ENCODE measurements at places on chromosomes 5 and 9.

DNA sequence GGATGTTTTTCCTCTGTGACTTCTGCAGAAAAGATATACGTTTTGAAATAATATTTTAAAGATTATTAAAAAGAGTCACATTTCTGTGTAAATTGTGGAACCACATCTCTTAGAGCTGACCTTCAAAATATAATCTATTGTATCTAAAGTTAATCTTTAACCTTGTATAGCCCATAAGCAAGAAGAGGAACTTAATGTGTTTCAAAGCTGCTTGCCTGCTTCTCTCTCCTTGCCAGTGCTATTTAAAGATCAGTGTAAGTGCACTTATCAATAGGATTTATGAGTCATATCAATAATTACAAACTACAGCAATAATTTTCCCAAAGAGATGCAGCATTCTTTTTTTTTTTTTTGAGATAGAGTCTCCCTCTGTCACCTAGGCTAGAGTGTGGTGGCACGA lies 29.4 kb upstream of the GDA start:
- no peak for DNase-seq

DNA sequence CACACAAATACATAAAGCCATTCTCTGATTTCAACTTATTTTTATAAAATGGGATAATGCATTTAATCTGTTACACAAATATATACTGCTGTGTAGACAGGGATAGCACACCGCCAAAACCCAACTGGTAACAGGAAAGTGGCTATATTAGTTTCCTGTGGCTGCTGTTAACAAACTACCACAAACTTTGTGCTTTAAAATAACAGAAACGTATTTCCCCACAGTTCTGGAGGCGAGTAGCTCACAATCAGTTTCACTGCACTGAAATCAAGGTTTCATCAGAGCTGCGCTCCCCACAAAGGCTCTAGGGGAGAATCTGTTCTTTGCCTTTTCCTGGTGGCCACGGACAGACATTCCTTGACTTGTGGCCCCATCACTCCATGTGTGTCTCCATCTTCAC lies 94.0 kb downstream of the MLLT3 start:
- no peak for DNase-seq

DNA sequence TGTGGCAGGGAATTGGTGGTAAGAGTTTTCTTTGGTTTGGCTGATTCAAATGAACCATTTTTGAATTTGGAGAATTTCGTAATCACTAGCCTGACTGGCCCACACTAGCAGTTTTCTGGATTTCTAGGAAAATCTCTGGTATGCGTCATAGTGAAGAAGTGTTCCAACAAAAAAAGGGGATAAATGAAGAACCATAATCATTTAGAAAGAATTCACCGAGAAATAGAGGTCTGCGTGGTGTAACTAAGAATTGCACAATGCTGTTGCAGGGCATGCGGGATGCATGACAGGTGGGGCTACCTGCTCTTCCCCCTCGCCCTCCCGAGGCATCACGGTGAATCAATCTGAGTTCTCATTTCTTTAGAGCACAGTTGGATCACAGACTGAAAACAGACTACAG lies 232.3 kb upstream of the PAPPA start:
- no peak for DNase-seq

- no peak for DNase-seq
Measured at GRCh38 chr9:70954126-70954525, 167.3 kb downstream of the TRPM3 start.

DNA sequence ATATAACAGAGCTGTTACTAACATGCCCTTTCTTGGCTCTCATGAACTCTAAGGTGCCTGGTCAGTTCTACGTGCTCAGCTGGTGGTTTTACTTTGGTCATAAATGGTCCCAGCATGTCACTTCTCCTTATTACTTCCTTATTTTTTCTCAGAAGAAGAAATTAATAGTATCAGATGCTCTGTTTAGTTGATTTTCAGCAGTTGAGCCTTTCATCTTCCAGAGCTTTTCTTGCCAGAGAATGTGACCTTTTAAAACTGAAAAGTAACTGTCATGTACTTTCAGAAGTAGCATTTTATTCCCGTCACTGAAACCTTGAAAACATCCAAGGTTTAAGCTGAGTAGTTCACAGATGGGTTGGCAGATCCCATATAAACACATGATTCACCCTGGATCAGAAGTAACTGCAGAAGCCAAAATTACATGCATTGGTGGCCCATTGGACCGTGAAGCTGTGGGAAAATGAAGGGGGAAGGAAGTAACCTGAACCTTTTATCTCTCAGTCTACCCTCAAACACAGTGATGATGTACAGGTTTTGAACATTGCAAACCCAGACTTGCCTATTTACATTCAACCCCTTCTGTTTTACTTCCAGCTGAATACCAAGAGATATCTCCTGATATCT lies 50.5 kb downstream of the HACD4 start:
- DNase-seq = no peak

DNA sequence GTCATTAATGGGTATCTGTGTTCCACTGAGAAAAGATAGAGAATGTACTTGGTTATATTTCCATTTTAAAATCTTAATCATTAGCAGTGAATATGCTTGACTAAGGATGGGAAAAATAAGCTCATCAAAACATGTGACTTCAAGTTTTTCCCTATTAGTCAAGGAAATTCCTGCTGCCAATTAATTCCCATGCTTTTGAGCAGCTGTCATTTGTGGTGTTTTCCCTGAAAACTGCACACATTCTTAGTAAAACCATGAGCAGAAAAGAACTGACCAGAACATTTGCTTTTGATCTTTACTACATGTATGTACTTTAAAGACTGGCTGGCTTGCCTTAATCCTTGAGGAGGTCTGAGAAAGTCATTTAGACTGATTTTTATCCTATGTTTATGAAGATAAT lies 75.2 kb downstream of the AOPEP start:
- DNase-seq = no peak

DNA sequence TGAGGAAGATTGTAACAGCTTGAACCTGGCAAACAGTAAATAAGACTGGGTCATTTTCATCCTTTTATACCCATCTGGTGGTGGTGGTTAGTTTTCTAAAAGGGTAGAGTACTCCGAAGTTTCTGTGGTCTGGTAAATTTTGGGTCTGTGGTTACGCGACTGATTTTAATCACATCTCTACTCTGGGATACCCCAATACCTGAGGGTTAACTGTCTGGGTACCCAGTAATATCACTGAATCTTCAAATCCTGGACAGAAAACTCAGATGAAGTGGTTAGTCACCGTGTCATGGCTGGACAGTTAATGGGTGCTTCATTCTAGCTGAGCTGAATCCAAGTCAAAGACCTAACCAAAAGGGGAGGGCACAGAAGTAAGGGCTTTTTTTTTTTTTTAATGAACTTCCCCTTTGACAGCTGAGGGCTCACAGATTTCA lies 474.2 kb downstream of the GADD45G start:
- DNase-seq = no peak

DNA sequence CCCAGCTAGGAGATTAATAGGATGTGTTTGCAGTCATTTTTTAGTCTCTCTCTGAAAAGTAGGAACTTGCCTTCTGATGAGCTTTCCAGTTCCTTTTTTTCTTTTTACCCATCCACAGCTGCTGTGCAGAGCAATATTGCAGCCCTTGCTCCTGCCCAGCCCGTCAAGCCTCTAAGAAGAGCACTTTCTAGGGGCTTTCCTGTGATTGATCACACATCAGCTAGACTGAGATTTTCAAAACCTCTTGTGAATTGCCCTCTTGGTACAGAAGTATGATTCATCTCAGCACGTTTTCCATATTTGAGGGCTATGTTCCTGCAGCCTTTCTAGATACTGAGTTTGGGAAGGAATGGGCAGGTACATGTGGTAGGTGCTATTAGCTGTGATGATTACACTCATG lies 93.9 kb downstream of the GALNT10 start:
- no peak for DNase-seq

DNA sequence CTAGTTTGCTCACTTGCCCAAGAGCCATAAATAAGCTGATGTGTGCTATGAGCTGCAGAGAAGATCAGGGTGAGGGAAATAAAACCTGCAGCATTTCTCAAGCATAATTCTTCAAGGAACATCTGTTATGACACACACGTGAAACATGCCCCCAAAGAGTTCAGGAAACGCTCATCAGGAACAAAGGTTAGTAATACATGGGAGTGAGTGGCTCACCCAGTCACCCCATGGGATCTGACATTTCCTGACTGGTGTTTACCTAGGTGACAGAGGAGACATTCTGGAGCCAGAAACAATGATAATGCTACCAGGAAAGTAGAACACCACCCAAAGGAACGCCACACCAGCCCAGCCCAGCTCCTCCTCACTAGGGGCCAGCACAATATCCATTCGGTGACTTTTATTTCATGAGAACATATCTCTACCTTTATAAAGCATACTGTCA lies 66.0 kb downstream of the FRMD3 start:
- no peak for DNase-seq

- DNase-seq = peak; percentile 63
Measured at GRCh38 chr9:132214027-132214622, 52.3 kb downstream of the NTNG2 start.

DNA sequence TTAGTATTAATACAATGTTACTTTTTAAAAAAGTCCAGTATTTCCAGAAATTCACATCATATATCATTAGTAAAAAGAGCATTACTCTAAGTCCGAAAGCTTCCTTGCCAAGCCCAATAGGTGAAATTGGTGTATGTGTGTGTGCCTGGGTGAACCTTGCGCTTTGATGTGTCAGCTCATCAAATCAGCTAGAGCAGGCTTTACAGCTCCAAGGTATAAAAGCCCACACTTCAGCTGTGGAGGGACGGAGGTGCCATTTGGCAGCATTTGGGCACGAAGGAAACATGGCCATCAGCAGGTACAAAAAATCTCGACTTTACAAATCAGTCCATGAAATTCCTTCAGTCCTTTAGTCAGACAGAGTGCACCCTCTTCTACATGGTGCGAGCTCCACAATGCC lies 76.5 kb upstream of the IL7R start:
- no peak for DNase-seq

All from NCI-H510A (cell line).